ENCODE measurements at places on chromosomes 1 and 21.
A peak's percentile ranks its signal among the peaks of the same experiment; 100 is the strongest.

DNA sequence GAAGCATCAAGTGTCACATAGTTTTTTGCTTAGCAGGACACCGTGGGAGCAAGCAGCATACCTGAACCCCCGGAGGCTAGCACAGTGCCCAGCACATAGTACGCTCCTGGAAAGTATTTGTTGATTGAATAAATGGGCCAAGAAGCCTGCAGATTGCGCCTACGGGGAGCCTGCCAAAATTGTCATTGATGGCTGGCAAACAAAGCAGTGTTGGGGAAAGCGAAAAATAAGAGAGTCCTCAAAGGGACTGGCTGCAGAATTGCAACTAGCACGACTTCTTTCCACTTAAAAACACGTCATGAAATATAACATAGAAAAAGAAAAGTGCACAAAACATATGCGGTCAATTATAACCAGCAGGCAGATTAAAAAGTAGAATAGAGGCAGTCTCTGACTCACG is 125.2 kb upstream of the GALNT2 start:
- DNase-seq = no peak

DNA sequence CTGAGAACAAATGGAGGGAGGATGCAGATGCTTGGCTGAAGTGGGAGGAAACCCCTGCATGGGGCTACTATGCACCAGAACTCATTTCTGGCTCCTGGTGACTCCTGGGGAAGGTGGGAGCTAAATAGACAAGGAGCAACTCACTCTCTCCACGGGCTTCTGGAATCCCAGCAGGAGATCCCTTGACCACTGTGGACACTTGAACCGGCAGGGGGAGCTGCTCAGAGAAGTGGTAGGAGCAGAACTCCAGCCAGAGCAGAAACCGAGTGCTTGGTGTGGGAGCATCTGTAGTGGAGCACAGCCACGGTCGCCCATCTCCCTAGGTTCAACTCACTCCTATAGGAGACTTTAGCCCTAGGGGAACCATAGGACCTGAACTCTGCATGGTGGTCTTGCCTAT is 205.6 kb upstream of the GJB5 start:
- no peak for DNase-seq

DNA sequence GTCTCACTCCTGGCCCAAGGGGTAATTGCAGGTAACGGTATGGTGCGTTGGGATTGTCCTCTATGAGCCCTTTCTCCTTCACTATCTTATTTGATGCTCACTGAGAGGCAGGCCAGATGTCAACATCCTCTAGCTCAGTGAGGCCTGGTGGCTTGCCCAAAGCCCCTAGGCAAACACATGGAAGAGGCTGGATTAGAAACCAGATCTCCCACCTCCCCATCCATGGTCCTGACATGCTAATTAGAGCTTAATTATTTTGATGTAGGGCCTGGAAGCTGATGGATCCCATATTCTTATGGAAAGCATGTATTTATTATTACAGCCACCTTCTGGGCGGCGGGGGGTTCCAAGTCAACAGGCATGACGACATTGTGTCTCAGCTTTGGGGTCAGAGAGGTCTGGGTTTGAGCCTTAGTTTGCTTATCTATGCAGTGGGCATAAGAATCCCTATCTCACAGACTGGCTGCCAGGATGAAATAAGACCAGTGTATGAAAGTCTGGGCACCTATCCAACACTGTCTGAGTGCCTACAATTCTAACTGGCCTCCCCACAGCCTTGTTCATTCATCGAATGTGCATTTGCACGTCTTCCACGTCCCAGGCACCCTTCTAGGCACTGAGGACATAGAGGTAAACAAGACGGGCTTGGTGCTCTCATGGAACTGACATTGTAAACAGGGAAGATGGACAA is 6.2 kb downstream of the SMPDL3B start:
- no peak for DNase-seq

GRCh38 chr1:115228191-115228590 is 109.9 kb downstream of the NGF start:
- DNase-seq = no peak

- no peak for DNase-seq
Measured at GRCh38 chr1:183730886-183731573, 73.9 kb upstream of the RGL1 start.

GRCh38 chr1:68331117-68331865 is 99.0 kb upstream of the WLS start:
- no peak for DNase-seq

DNA sequence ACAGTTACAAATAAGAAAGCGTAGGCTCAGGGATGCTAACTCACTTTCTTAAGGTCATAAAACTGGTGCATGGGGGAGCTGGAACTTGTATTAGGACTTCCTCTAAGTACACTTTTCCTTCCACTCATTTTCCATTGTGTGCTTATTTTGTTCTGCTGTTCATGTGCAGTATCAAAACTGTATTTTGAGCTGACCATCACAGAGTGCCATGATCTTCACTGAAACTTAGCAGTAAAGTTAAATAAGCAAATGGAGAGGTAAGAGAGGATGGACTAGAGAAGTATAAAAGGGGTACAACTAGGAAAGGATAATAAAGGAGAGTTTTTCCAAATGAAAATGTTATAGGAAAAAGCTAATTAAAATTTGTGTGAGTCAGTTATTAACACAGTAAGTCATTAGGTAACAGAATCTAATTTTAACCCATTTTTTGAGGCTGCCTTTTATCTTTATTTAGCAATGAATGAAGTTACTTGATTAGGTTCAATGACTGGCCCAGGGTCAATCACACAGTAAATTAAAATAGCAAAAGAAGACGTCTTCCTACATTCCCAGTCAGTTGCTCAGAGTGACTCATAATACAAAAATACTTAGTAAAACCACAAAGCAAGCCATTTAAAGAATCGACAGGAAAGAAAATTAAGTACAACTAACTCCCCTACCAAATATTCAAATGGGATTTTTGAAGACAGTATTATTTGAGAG is 165.8 kb upstream of the C1orf105 start:
- no peak for DNase-seq

DNA sequence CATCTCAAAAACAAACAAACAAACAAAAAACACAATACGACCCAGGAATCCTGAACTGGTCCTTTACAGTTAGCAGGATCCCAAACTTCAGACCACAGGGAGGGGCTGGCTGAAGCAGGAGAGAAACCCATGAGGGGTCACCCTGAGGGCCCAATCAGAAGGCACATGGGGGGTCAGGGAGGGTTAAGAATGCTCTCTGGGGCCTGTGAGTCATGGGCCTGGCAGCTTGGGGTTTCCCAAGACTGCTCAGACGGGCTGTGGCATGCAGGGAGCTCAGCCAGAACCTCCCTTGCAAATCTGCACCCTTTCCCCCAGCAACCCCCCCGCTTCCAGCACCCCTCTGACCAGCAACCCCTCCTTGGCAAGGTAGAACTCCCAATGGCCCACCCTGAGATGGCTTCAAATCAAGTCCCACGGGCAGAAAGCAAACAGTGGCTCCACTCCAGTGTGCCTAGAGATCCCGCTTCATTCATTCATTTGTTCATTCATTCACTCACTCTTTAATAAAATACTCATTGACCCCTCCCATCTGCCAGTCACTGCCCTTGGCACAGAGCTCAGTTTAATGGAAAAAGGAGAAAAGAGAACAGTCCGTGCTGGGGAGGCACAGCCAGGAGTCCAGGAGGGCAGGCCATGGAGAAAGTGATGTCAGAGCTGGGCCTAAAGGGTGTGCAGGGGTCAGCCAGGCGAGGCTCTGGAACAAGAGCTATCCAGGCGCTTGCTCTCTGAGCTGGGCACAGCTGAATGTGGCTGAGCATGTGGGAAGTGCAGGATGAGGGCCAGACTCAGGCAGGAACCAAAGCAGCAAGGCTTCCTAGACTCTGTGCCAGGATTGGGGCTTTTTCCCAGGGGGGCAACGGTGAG is 8.2 kb downstream of the UQCRHL start:
- DNase-seq = no peak

- no peak for DNase-seq
Measured at GRCh38 chr1:109253803-109254620, 4.7 kb downstream of the CELSR2 start.

DNA sequence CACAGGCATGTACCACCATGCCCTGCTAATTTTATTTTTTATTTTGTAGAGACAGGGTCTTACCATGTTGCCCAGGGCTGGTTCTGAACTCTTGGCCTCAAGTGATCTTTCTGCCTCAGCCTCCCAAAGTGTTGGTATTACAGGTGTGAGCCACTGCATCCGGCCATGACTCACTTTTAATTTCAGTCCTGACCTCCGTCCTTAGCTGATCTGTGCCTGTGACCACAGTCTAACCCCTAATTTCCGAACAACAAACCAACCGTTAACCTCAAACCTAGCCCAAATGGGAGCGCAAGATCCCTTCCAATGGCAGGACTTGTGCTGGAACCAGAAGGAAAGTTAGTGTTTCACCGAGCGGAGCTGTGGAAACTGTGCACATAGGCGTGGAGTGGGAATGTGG is 29.3 kb upstream of the MAN1C1 start:
- DNase-seq = no peak

DNA sequence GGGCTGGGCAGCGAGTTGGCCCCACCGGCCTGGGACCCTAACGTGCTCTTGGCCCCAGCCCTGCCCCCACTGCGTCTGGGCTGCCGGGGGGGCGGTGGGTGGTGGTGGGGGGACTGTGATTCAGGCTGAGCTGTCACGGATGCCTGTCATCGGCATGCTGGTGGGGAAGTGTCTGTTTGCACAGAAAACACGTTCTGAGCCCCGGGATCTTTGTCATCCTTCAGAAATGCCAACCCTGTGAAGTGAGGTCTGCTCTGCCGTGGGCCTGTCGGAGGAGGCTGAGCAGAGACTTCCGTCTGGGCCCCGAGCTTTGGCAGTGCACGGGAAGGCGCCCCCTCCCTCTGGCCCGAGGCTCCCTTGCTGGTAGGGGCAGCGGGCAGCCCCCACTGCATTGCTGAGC is 24.3 kb upstream of the PLCH2 start:
- DNase-seq = no peak

- no peak for DNase-seq
Measured at GRCh38 chr1:36525166-36525565, 42.5 kb upstream of the CSF3R start.

DNA sequence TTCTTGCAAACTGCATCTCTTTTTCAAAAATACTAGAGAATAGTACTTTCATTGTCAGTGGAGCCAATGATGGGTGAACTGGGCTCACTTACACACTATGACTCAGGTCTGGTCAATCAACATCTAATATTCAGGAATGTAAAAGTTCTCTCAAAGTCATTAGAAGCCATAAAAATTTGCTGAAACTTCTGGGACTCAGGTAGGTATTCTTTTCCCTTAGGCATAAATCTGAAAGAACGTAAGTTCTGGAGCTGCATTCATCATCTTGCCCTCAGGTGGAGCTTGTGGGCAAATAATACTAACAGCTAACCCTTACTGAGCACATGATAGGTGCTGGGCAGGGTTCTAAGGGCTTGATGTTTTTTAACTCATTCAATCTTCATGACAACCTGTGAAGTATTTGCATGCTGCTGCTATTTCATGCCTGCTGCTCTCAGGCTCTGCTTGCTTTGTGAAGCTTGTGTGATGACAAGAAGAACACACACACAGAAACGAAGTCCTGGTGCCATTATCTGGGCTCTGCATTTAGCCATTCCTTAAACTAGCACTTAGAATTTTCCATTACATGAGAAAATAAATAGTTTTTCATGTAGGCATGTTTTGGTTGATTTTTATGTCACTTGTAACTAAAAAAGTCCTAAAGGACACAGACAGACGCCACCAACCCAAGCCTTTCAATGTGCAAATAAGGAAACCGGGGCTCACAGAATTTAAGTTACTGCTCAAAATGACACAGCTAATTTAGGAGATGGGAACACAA is 394.2 kb upstream of the LYPLAL1 start:
- no peak for DNase-seq

DNA sequence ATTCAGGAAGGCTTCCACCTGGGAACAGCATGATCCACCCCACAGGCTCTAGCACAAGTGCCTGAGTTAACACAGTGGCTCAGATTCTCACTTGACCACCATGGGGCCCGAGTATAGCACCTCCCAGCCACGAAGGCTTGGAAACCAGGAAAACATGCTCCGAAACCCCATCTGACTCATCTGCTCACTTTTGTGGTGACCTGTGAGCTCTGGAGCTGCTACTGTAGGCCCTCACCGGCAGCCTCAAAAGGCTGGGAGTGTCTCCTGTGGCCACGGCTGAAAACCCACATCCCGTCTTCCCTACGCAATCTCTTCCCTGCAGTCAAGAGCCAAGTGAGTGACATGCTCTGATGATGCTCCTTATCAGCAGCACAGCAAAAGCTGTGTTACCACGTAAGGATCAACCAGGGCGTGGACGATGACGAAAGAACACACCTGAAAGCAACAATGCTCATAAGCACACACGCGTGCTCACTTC is 81.4 kb downstream of the TGFBR3 start:
- peak; percentile 58 for DNase-seq

DNA sequence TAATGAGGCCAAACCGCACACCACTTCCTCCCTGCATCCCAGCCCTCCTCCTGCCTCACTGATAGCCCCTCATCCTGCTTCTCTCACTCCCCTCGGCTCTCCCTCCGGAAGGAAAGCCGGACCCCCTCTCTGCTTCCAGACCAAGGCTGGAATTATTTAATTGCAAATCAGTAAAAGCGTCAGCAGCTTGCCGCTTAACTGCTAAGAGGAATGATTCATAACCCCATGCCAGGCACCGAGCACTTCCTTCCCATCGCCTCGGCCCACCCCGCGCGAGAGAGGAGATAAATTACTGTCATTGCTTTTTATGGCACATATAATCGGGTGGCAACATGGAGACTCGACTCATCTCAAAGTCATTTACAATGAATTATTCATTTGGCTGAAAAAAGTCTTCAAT is 77.3 kb downstream of the UBIAD1 start:
- DNase-seq = no peak

All from effector CD8-positive, alpha-beta T cell (primary cell).